Large intestine (tissue), 12 donors: ENCODE measurements at places on chromosomes 6 and 20. TPM values are rescaled to one million over a fixed set of nuclear protein-coding genes. Genes with fewer than 3 reads are reported as not detected.
A peak's percentile ranks its signal among the peaks of the same experiment; 100 is the strongest.

The BMP5 gene
- polyA plus RNA-seq: 26.8 TPM

The SLC17A1 gene
- polyA plus RNA-seq: 0.09 TPM

The TINAG gene
- 23.7 TPM for polyA plus RNA-seq

The TSBP1 gene
- polyA plus RNA-seq: not detected

The RRAGD gene
- polyA plus RNA-seq: 60.9 TPM

The HLA-DRB1 gene
- 159 TPM for polyA plus RNA-seq

The ETV7 gene
- polyA plus RNA-seq: 9.3 TPM

The KCNK16 gene
- polyA plus RNA-seq: 8.1 TPM

DNA sequence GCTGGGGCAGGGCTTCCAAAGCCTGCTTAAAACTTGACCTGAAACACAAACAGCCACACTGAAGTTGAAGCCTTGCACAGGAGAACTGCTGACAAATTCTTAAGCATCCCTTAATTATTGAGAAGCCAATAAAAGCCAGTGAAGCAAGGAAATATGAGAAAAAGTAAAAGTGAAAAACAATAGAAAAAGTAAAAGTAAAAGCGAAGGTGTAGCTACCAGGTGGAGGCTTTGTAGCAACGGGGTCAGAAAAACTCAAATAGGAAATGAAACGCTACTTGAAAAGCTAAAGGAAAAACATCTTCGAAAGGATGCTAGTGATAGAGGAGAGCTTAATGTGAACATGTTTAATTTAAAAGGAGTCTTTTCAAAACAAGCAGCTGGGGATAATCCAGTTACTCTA is 97.4 kb downstream of the IRF4 start:
- no peak overlapping the region for H3K4me3 ChIP-seq
- no peak for DNase-seq
- H3K4me1 ChIP-seq: no peaks in the 10 kb centered on the region
- H3K27ac ChIP-seq: no peak overlapping the region
- H3K36me3 ChIP-seq: peaks cover 12% of the 10 kb centered on the region

DNA sequence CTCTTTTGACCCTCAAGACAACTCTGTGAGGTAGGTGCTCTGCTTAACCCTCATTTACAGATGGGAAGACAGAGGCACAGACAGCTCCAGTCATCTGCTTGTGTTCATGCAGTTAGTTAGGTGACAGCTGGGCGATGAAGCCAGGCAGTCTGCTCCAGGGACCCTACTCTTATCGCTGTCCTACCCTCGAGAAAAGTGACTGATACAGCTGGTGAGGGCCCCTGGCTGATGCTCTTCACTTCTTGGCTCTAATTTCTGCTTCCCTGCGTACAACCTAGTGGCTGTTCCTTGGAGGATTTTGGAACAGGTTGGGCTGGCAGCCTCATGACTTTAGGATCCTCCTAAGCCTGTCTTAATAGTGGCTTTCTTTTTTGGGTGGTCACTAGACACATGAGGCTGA is 9.1 kb upstream of the TJAP1 start:
- H3K27ac ChIP-seq: no peak overlapping the region
- no peaks in the 10 kb centered on the region for H3K4me1 ChIP-seq
- peaks cover 3% of the 10 kb centered on the region for H3K27me3 ChIP-seq
- H3K36me3 ChIP-seq: no peaks in the 10 kb centered on the region
- H3K4me3 ChIP-seq: no peak overlapping the region
- no peak for DNase-seq

DNA sequence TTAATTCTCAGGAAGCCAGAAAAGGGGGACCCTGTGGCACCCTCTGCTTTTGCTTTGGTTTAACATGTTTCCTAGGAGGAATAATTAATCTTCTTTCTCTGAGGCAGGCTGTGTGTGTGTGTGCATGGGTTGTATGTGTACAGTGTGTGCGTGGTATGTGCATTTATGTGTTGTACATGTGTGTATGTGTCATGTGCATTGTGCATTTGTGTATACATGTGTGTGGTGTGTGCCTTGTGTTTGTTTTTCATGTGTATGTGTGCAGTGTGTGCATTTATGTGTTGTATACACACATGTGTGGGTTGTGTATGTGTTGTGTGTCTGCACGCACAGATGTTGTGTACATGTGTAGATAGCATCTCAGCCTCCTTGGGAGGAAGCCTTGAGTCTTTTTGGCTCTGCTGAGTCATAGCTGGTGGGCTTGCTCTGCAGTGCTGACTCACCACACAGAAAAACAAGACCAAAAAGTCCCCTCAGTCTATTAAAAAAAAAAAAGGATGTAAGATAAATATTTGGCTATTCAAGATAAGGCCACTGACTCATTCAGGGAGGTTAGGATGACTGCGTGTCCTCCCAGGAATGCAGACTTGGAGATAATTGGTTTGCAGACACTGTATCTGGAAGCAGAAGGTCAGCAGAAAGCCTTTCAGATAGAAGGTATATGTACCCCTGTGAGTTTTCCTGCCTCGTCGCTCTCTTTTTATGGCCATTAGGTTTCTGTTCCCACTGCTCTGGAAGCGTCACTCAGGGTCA is 58.6 kb downstream of the SYNJ2 start:
- peak overlapping the region; percentile 66 for H3K27ac ChIP-seq
- peak; percentile 67 for DNase-seq
- peaks cover 53% of the 10 kb centered on the region for H3K4me1 ChIP-seq

GRCh38 chr6:148703900-148704299 is 42.9 kb upstream of the UST start:
- H3K27me3 ChIP-seq: no peaks in the 10 kb centered on the region
- H3K4me1 ChIP-seq: no peaks in the 10 kb centered on the region
- H3K4me3 ChIP-seq: no peak overlapping the region
- DNase-seq: no peak
- no peak overlapping the region for H3K27ac ChIP-seq

GRCh38 chr6:13472976-13473767 is 14.2 kb downstream of the GFOD1 start:
- peaks cover 7% of the 10 kb centered on the region for H3K27me3 ChIP-seq
- H3K4me3 ChIP-seq: no peak overlapping the region
- H3K36me3 ChIP-seq: no peaks in the 10 kb centered on the region
- no peak overlapping the region for H3K27ac ChIP-seq

GRCh38 chr6:43103253-43103876 is 27.3 kb downstream of the PTK7 start:
- no peaks in the 10 kb centered on the region for H3K27me3 ChIP-seq
- DNase-seq: no peak
- H3K27ac ChIP-seq: no peak overlapping the region
- H3K4me1 ChIP-seq: no peaks in the 10 kb centered on the region
- no peak overlapping the region for H3K4me3 ChIP-seq
- H3K36me3 ChIP-seq: no peaks in the 10 kb centered on the region

DNA sequence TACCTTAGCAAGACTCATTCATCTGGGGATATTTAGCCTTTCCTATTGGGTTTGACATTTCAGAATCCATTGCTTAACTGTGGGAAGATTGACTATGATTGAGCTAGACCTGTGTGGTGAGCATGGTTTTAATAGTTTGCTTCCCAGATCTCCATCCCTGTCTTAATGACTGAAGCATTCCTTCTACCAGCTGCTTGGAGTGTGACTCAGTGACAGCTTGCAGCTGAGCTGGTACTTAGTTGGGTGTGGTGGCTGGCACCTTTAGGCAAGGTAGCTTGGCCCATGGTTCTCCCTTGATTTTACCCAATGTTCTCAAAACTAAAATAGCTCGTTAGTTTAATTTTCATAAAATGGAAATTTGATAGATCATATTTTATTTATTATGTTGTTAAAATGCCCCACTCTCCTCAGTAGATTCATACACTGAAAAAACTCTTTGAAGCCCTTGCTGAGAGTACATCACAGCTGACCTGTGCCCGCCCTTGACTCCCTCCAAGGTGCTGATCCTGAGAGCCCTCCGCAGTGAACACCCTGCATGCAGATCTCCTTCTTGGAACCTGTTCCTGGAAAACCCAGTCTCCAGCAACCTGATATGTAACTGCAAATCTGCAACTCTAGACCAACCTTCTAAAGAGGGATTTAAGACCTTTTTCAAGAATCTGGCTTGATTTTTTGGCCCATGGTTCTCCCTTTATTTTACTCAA is 19.1 kb downstream of the DOK5 start:
- no peak overlapping the region for H3K4me3 ChIP-seq
- no peak for DNase-seq
- H3K4me1 ChIP-seq: no peaks in the 10 kb centered on the region
- H3K27ac ChIP-seq: no peak overlapping the region
- no peaks in the 10 kb centered on the region for H3K27me3 ChIP-seq

GRCh38 chr6:85482905-85483700 is 33.2 kb downstream of the NT5E start:
- H3K36me3 ChIP-seq: no peaks in the 10 kb centered on the region
- H3K27me3 ChIP-seq: no peaks in the 10 kb centered on the region
- H3K4me3 ChIP-seq: no peak overlapping the region
- H3K27ac ChIP-seq: no peak overlapping the region

- no peaks in the 10 kb centered on the region for H3K36me3 ChIP-seq
- peaks cover 22% of the 10 kb centered on the region for H3K4me1 ChIP-seq
- peak overlapping the region; percentile 51 for H3K27ac ChIP-seq
- no peak overlapping the region for H3K4me3 ChIP-seq
These were observed 47.1 kb downstream of the SNAI1 start for GRCh38 chr20:50029697-50030461.

DNA sequence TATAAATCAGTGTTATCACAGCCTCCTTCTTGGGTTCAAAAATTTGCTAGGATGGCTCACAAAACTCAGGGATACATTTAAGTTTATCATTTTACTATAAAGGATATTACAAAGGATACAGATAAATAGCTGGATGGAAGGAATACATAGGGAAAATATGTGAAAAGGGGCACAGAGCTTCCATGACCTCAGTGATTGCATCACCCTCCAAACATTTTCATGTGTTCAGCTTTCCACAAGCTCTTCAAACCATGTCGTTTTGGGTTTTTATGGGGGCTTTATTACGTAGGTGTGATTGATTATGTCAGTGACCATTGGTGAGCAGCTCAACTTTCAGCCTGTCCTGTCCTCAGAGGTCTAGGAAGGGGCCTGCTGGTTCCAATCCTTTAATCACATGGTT is 68.0 kb downstream of the CYB5R4 start:
- H3K4me1 ChIP-seq: no peaks in the 10 kb centered on the region
- H3K27ac ChIP-seq: no peak overlapping the region

DNA sequence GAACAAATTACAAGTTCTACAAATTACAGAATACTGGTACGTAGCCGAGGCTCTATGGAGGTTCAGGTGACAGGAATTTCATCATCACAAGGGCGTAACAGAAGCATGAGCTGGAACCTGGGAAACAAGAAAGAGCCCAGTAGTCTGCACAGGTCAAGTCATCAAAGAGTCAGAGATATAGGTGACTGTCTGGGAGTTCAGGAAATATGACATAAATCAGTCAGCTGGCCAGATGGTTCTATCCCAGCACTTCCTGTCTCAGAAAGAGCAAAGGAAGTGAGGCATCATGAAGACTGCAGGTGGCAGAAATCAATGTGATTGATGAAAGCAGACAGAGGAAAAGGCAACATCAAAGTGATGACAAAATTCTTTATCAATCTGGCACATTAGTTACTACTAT is 23.3 kb downstream of the MYCT1 start:
- no peak overlapping the region for H3K27ac ChIP-seq
- H3K27me3 ChIP-seq: no peaks in the 10 kb centered on the region
- H3K4me1 ChIP-seq: no peaks in the 10 kb centered on the region
- no peak for DNase-seq
- no peaks in the 10 kb centered on the region for H3K36me3 ChIP-seq

DNA sequence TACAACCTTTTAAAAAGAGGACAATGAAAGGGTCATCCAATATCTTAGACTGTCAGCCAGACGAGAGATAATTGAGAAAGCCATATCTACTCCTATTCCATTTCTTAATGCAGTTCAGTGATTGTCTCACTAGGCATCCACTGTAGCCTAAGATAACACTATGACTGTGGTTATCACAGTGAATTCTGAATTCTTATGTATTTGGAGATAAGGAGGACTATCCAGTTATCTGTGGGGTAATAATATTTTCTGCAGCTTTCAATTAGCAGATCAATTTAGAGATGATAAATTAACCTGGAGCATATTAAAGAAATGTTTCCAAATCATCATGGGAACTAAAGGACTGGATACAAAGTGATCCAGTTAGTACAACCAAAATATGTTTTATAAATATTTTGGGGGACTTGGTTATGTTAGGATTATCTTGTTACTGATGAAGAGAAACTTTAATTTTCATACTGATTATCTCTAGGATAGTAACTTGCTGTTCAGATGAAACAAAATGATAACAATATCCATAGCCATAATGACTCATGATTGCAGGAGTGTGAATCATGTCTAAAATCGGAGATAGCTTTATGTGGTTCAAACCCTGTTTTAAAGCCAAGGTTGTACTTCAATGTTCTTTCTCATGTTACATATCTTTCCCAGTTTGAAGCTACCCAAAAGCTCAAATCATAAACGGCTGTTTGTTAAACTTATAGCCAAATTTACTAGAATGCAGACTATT is 1152.0 kb downstream of the HACE1 start:
- no peak for DNase-seq
- H3K4me1 ChIP-seq: no peaks in the 10 kb centered on the region
- no peak overlapping the region for H3K4me3 ChIP-seq
- no peaks in the 10 kb centered on the region for H3K27me3 ChIP-seq
- no peaks in the 10 kb centered on the region for H3K36me3 ChIP-seq
- no peak overlapping the region for H3K27ac ChIP-seq

DNA sequence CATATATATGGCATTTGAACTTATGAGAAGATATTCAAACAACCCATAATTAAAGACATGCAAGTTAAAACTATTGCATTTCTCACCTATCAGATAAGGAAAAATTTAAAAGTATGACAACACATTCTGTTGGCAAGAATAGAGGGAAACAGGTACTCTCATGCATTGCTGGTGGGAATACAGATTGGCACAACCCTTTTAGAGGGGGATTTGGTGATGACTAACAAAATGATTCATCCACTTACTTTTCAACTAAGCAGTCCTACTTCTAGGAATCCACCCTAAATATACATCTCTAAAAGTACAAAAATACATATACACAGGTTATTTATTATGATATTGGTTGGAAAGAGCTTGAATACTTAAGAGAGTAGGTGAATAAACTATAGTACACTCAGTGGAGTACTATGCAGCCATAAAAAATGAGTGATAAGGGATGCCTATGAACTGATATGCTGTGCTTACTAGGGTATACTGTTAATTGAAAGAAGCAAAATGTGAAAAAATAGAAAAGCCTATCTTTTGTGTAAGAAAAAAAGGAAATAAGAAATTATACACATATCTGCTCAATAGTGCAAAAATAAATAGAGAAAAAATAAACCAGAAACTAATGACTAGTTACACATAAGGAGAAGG is 42.2 kb downstream of the ADAT2 start:
- DNase-seq: no peak
- no peak overlapping the region for H3K27ac ChIP-seq
- peaks cover 5% of the 10 kb centered on the region for H3K4me1 ChIP-seq
- no peaks in the 10 kb centered on the region for H3K27me3 ChIP-seq

DNA sequence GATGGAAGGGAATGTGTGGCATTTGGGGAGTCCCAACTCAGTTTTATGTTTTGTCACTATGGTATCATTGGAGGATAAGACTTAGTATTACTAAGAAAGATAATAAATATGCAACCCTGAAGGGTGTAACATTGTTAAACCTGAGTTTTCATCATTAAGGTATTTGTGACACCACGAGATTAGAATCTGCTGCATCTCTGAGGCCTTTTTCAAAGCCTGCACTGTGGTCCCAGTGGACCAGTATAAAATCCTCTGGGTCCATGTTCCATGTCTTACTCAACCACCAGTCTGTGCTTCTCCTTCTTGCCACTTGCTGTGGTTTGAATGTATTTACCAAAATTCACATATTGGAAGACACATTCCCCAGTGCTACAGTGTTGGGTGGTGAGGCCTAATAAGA is 130.6 kb downstream of the TBX18 start:
- no peak for DNase-seq
- no peak overlapping the region for H3K4me3 ChIP-seq
- H3K4me1 ChIP-seq: no peaks in the 10 kb centered on the region
- no peaks in the 10 kb centered on the region for H3K36me3 ChIP-seq
- H3K27ac ChIP-seq: no peak overlapping the region

GRCh38 chr6:54907355-54907754 is 60.8 kb downstream of the FAM83B start:
- no peak overlapping the region for H3K27ac ChIP-seq
- H3K27me3 ChIP-seq: no peaks in the 10 kb centered on the region
- DNase-seq: no peak
- no peak overlapping the region for H3K4me3 ChIP-seq
